NCI-H2081 treated with DMSO at 0.1 percent for 48 hours (cell line): ENCODE measurements at places on chromosomes 1 and 21.
A peak's percentile ranks its signal among the peaks of the same experiment; 100 is the strongest.

- no peak for DNase-seq
Measured at GRCh38 chr1:20604678-20605077, 15.8 kb downstream of the CDA start.

GRCh38 chr1:34928066-34928696 lies 1.3 kb downstream of the DLGAP3 start:
- DNase-seq = no peak

GRCh38 chr1:119587341-119587740 lies 60.7 kb downstream of the ZNF697 start:
- peak; percentile 47 for DNase-seq

DNA sequence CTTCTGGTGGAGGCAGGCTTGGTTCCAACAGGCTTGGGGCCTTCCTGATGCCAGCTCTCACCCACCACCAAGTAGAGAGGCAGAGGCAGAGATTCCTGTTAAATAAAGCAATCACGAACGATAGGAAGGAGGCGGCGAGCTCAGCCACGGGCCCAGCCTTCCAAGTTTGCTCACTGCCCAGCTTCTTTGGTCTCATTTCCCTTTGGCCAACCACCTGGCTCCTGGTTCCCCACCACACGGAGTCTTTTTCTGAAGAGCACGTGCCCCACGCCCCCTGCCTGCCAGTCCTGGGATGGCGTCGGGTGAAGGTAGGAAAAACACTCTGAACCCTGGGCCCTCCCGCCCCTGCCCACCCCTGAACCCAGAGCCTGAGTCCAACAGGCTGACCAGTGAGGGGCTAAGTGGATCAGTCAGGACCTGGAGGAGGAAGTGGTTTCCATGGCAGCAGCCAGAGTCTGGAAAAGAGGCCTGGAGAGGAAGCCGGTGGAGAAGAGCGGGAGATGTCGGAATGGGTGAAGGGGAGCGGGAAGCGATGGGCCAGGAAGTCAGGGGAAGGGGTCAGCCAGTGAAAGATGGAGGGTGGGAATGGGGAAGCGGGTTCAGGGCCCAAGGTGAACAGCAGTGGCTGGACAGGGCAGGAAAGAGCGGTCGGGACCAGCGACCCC lies 158.2 kb upstream of the KLHDC7A start:
- DNase-seq = no peak

- no peak for DNase-seq
Measured at GRCh38 chr1:112714313-112715263, 544 bp downstream of the PPM1J start.

DNA sequence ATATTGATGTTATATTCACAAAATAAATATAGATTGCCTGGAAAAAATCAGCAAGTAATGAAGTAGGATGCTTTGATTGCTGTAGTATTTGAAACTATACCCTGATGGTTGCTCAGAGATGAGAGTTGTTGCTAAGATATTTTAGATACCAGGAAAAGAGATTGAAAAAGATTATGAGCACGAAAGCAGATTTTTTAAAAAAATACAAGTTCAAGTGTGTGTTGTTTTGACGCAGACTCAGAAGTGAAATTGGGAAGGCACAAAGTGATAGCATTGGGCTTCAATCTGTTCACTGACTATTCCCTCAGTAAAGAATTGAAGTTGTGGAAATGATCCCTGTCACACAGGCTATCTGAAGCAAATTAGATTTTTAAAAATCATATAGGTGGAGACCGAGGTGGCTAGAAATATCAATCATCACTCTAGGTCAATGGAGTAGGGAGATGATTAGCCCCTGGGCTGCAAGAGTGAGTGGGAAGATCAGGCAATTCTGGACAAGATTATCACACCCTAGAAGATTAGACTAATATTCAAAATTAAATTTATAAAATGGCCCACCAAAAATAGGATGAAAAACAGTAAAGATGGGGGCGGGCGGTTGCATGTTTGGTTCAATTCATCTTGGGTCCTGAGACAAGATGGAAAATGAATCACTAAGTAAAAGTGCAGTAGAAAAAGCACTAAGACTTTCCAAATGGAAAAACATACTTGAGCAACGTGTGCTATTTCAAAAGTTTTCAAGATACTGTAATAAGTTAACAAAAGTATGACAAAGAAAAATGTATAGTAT lies 41.5 kb upstream of the LRRC8D start:
- DNase-seq = no peak

- DNase-seq = no peak
Measured at GRCh38 chr21:31491617-31492016, 147.6 kb upstream of the TIAM1 start.

DNA sequence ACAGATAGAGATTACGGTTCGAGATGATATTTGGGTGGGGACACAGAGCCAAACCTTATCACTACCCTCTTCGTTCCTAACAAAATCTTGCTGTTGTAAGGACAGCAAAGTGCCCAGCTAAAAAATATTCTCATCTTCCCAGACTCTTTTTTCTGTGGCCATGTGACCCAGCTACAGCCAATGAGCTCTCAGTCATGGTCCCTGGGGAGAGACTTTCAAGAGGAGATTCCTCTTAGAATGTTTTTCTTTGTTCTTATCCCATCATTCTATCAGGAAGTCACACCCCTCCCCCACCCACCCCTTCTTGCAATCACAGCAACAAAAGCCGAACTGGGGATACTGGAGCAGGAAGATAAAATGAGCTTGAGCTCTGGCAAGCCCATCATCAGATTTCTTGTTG lies 247.1 kb downstream of the CHRM3 start:
- no peak for DNase-seq

DNA sequence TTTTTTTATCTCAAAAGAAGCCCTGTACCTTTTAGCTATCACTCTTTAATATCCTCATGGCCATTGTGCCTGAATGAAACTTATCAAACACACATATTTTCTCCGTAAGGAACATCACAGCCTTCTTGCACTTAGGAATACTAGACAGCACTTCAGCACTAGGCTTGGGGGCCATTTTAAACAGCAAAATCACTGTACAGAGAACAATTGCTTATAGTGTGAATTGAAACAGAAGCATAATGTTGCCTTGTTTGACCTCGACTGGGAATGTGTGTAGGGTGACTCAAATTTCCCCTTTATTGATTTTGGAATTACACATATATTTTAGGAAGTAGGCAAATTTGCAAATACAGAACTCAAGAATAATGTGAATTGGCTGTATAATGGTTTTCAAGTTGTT lies 36.4 kb downstream of the KYAT3 start:
- DNase-seq = no peak

GRCh38 chr1:196071447-196071846 lies 536.8 kb downstream of the KCNT2 start:
- DNase-seq = no peak

GRCh38 chr1:211381481-211382181 lies 55.0 kb downstream of the TRAF5 start:
- no peak for DNase-seq
